Activated T-cell treated with anti-CD3 and anti-CD28 coated beads, Interleukin-2, amount 50 U/mL, for 72 hours (primary cell): ENCODE measurements at places on chromosomes 16 and 17. TPM values are rescaled to one million over a fixed set of nuclear protein-coding genes. Genes with fewer than 3 reads are reported as not detected.

The SEPTIN1 gene
- total RNA-seq: 233 TPM

The CLEC3A gene
- not detected for total RNA-seq

DNA sequence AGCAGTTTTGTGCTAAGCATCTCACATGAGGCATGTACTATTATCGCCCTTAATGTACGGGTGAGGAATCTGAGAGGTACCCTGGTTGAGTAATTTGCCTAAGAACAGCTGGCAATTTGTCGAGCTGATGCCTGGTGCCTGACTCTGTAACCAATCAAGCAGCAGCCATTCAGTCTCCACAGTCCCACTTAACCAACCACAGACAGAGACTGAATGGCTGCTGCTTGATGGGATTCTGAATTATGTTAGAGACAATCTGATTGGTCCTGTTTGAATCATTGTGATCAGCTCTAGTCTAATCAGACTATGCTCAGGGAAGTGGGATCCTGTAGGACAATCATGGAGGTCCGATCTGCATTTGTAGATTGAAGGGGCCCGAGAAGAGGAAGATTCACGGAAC, 447.0 kb downstream of the SHISA9 start:
- no peak for DNase-seq

GRCh38 chr17:50691550-50692447, 15.9 kb downstream of the ANKRD40 start:
- no peak for DNase-seq

- DNase-seq: no peak
These were observed 142.1 kb downstream of the SEC14L1 start for GRCh38 chr17:77282524-77283515.
